ENCODE measurements at places on chromosomes 7 and 10.

GRCh38 chr10:107546986-107547385 lies 382.5 kb upstream of the SORCS1 start:
- no peak for DNase-seq

DNA sequence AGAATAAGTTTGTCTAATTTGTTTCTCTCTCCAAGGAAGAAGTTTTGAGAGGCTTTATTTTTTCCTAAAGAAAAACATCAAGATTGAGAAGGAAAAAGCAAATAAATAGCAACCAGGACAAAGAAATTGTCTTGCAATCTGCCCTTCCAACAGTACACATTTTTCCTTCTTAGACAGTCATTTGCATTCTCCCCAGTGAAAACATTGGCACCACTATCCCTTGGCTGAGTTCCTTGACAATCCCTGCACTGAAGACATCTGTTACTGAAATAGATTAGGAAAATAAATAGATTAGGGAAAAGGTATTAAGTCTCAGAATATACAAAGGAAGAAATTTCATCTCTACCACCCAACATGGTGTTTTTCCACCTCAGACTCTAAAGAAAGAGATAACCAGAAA lies 12.2 kb upstream of the TMEM243 start:
- DNase-seq, result no peak

DNA sequence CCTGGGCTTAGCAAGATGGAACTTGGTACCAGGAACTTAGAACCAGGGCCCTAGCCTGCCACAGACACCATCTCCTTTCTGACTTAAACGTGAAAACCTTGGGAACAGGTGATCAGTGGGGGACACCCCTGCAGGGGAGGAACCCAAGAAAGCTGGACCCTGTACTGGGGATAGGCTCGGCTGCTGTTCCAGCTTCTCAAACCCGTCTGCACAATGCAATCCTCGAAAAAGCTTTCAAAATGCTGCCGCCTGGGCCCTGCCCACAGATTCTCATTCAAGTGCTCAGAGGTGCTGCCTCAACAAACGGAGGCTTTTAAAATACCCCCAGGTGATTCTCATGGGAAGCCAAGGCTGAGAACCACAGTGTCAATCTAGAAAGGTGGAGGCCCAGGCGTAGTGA lies 169.7 kb downstream of the ARHGAP21 start:
- DNase-seq, result no peak

GRCh38 chr10:99977916-99978315 lies 31.8 kb downstream of the DNMBP start:
- DNase-seq, result no peak

- no peak for DNase-seq
Observed at GRCh38 chr7:116368965-116369364, 130.6 kb upstream of the CAV2 start.

GRCh38 chr10:122348512-122348911 lies 26.0 kb upstream of the PLEKHA1 start:
- no peak for DNase-seq

DNA sequence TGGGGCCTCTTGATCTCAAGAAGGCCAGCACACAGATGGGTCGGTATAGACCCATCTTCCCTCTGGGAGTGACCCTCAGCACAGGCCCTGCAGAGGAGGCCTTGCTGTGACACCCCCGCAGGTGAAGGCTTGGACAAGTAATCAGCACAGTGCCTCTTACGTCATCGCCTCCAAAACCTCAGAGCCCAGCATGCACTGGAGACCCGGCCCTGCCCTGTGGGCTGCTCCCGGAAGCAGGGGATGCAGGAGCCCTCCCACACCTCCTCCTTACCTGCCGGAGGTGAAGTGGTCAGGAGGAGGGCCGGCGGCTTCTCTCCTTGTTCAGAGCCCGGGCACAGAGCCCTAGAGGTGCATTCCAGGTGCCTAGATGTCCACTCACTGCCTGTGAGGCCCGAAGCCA lies 121.4 kb downstream of the PAXIP1 start:
- DNase-seq, result no peak

- DNase-seq, result no peak
Observed at GRCh38 chr10:48748573-48748972, 63.9 kb downstream of the WDFY4 start.

GRCh38 chr10:75358132-75358531 lies 43.4 kb downstream of the ZNF503 start:
- no peak for DNase-seq

- no peak for DNase-seq
Observed at GRCh38 chr10:62788861-62789467, 15.6 kb upstream of the ADO start.

- peak; percentile 63 for DNase-seq
Observed at GRCh38 chr7:80134536-80135308, at the start of gene GNAI1. Gene GNAI1 (plus strand): TSS chr7:80134831. CDS start chr7:80135161, 330 bp downstream.

- DNase-seq, result no peak
Observed at GRCh38 chr10:22657024-22657423, 57.4 kb downstream of the PIP4K2A start.

- DNase-seq, result no peak
Observed at GRCh38 chr7:27176962-27177794, 3.1 kb upstream of the HOXA10 start.

- peak; percentile 13 for DNase-seq
Observed at GRCh38 chr7:16509829-16510228, 16.8 kb upstream of the LRRC72 start.
